ENCODE measurements at places on chromosomes 6 and 20.

DNA sequence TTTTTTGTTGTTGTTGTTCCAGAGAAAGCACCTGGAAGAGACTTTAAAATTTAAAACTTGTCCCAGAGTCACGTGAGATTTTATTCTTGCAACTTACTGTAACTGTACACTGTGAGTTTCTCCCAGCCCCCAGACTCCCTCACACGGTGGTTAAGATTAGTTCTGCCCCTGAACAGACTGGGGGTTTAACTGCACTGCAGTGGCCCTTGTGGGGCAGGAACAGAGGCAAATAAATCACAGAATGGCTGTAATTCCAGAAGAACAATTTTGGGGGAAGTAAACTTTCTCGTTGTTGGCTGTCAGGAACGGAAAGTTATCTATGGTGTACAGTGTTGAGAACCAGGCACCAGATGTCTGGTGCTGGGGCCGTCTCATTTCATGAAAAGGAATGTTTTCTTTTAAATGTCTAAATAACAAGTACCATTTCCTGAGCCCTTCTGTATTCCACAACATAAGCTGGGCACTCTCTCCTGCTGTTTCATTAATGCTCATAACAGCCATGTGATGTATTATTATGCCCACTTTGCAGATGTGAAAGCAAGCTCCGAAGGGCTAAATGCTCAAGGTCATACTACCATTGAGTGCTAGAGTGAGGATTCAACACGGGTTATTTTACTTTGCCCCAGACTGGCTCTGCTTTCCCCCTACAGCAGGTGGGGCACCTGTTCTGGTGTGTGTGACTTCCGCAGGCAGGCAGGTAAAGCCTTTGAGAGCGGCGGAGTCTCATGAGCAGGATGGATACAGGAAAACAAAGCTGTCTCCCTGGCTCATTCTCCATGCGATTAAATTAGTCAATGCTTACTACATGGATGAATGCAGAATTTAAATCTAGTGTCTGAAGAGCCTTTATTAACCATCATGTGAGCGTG, 30.5 kb downstream of the CNKSR3 start:
- peak; percentile 50 for DNase-seq

DNA sequence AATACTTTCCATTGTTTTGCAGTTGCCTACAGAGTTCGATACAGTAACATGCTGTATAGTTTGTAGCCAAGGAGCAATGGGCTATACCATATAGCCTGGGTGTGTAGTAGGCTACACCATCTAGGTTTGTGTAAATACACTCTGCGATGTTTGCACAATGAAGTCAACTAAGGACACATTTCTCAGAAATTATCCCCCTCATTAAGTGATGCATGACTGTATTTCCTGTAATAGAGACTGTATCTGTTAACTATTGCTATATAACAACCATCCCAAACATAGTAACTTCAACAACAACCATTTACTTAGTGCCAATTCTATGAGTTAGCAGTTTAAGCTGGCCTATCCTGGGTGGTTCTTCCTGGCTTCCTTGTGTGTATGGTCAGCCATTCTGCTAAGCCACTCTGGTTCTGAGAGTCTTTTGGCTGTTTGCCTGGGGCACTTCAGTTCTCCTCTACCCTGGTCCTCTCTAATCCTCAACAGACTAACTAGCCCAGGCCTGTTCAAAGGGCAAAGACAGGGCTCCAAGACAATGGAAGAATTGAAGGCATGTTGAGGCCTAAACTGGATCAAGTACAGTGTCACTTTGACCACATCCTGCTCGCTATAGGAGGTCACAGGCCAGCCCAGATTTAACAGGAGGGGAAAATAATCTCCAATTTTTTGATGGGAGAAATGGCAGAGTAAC, 124.0 kb downstream of the PLCB1 start:
- DNase-seq = no peak

DNA sequence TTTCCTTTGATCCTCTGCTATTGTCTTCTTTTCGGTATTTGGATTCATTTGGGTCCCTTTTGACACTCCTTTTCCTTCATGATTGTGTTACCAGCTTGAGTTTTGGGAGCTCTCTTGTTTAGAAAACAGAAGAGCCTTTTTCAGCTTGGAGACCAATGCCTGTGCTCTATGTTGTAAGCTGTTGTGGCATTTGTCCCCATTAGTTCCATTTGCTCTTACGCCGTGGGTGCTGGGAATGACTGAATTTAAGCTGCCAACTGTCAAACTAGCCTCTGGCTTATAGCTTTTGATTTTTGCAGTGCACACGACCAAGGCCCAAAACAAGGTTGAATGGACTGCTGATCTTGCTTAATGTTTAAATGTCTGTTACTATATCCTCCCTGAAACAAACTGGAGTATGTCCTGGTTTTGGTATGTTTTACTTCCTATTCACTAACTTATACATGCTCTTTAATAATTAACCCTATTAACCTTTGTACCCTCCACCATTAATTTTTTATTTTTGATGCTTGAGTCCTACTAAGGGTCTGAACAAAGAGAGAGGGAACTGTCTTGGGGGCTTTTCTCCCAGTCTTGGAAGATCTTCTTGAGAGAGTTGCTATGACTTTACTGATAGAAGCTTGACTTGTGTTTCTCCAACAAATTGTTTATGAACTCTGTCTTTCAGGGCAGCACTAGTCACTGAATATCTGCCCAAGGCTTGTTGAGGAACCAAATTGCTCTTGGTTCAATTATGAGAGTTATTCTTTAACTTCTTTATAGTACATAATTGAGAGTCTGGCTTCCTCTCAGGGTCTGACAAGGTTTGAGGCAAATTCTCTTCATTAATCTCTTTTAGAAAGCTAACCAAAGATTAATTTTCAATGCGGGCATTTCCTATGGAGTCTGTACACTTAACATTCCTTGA, 100.3 kb upstream of the SIRPG start:
- DNase-seq = no peak

GRCh38 chr6:50851049-50851845, 32.6 kb downstream of the TFAP2B start:
- no peak for DNase-seq

Measured in EH (cell line).